Stimulated activated CD8-positive, alpha-beta memory T cell treated with anti-CD3 and anti-CD28 coated beads, Interleukin-2, amount 100 ng/mL, for 1 hour (primary cell): ENCODE measurements at places on chromosomes 11 and 22.

- DNase-seq = no peak
Measured at GRCh38 chr11:97703851-97704250, 1314.0 kb downstream of the JRKL start.

GRCh38 chr11:70812472-70812871 lies 414.1 kb downstream of the CTTN start:
- no peak for DNase-seq

DNA sequence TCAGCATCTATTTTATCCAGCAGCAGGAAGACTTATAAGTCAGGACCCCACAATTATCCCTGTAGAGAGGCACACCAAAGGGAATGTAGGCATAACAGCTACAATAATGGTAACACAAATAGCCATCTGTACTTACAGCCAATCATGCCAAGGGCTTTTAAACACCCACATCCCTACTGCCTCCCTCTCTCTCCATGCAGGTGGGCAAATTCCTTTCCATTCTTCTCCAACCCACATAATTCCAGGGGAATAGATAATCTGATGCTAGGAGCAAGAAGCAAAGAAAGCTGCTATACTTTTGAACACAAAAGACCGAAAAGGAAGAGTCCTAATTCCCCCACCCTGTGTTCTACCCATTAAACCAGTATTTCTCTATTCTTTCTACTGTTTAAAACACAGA lies 46.7 kb downstream of the RBFOX2 start:
- no peak for DNase-seq

DNA sequence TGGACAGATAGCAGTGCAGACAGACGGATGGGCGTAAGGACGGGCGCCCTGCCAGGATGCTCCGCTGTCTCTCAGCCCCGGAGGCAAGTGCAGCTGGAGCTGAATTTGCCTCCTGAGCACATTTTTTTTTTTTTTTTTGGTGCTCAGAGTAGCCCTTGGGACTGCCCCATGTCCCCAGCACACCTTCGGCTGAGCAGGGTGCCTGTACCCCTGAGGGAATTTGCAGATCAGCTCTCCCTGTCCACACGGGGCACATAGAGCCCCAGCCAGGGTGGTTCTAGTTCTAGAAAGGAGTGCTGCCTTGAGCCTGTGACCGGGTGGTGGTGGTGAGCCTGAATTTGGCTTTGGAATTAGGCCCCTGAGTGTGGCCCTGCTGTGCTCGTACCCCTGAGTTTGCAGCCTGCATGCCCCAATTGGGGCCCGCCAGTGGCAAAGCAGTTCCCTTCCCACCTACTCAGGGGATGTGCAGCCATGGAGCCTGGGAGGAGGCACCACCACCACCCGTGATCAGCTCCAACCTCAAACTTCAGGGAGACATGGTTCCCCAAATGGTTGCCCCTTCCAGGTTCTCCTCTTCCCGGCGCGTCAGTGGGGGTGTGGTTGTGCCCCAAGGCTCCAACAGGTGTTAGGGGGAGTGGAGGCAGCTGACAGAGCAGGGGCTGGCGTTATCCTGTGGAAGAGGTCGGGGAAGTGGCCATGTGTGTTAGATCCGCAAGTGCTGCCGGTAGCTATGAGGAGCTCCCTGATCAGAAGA lies 1232.7 kb downstream of the BRD1 start:
- no peak for DNase-seq

DNA sequence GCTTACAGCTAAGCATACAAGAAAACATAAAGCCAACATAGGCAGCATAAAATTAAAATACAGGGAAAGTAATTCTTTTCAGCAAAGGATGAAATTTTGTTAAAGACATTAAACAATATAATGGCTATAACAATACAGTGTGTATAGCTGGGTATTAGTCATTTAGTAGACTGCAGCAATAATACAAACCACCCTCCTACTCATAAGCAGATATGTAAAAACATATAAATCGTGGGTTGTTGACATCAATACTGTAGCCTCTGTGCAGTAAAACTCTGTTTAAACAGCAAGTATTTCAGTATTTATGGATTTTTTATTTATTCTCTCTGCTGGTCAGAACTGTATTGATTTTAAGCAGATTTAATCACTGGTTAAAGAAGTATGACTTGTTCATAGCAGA lies 639.1 kb upstream of the ANO5 start:
- DNase-seq = no peak

GRCh38 chr22:43142880-43143562 lies at the start of gene MCAT:
Gene MCAT, minus strand, starts transcription at chr22:43143398. Its CDS starts 50 bp downstream, at chr22:43143348.
- DNase-seq = peak; percentile 61

- DNase-seq = no peak
Measured at GRCh38 chr11:93784935-93785360, 866 bp downstream of the MED17 start.

GRCh38 chr22:36926309-36926708 lies 12.9 kb downstream of the CSF2RB start:
- no peak for DNase-seq

DNA sequence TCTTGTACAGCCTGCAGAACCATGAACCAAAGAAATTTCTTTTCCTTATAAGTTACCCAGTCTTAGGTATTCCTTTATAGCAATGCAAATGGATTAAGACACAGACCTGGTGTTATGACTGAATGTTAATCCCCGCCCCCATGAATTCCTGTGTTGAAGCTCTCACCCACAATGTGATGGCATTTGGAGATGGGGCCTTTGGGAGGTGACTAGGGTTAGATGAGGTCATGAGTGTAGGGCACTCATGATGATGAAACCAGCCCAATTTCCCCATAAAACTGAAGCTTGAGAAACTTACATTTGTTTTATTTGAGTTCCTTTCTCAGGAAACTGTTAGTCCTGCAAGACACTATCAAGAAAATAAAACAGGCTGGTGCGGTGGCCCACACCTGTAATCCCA lies 115.8 kb upstream of the THY1 start:
- DNase-seq = no peak

- no peak for DNase-seq
Measured at GRCh38 chr11:43983221-43983810, 40.9 kb downstream of the C11orf96 start.

DNA sequence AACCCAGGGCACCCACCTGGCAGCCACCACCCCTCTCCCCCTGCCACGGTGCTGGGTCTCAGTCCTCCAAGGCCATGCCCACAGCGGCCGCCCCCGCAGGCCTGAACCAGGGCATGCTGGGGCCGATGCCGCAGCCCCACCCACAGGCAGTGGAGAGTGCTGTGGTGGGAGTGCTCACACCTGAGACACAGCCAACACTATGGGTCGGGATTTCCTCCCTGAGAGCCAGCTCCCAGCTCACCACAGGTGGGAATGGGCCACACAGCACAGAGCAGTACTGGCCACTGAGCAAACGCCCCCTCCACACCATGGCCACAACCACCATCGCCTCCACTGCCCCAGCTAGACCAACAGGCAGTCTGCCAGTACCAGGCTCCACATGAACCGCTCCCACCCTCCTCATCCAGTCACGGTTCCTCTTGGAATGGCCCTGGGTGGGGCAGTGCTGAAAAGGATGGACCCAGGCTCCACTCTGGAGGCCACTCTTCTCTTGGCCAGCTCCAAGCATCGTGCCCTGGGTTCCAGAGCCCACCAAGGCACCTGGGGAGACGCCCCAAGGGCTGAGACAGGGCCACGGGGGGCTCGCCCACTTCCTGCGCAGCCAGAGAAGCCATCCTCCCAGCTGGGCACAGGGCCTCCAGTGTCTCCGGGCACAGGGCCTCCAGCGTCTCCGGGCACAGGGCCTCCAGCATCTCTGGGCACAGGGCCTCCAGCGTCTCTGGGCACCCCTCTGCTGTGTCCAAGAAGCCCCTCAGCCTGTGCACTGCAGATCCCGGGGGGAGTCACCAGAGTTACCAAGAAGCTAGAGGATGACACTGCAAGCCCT lies 14.2 kb downstream of the MOB2 start:
- DNase-seq = no peak

DNA sequence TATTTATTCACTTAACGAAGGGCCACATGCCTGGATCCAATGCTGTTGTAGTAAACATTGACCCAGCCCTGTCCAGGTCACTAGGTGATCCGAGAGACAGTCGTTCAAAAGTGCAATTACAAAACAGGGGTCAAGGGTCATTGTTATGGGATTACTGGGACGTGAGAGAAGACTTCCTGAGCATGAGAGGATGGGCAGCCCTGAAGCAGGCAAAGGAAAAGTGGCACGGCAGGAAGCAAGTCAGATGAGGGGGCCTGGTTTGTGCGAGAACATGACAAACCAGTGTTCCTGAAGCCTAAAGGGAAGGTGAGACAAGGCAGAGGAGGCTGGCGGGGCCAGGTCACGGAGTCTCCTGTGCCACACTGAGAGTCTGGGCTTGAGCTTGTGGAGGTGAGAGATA lies 15.8 kb upstream of the MMP20 start:
- no peak for DNase-seq

DNA sequence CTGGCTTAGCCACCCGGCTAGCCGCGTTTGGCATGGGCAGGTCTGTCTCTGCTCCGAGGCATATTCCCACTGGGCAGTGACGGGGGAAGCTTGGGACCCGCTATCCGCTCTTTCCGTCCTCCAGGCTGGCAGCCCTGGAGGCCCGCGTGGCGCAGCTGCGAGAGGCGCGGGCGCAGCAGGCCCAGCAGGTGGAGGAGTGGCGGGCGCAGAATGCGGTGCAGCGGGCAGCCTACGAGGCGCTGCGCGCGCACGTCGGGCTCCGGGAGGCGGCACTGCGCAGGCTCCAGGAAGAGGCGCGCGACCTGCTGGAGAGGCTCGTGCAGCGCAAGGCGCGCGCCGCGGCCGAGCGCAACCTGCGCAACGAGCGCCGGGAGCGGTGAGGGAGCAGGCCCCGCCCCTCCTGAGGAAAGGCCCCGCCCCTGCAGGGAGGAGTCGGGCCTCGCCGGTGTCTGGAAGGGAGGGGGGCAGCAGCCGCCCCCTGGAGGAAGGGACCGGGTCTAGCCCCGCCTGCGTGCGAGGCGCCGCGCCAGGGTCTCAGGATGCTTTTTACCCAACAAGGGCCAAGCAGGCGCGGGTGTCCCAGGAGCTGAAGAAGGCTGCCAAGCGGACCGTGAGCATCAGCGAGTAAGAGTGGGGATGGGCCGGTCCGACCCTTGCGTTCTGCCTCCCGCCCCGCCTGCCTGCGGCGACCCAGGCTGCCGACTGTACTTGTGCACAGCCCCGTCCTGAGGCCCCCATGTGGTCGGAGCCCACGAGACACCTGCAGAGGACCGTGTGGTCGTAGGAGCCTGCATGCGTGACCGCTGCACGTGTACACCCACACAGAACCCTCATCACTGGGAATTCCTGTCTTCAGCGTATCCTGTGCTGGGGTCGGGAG lies 7.9 kb downstream of the ATG16L2 start:
- DNase-seq = peak; percentile 59

- peak; percentile 24 for DNase-seq
Measured at GRCh38 chr22:23180301-23180892, at the start of gene BCR. Gene BCR, plus strand, starts transcription at chr22:23180509. Its CDS starts 452 bp downstream, at chr22:23180961.

- no peak for DNase-seq
Measured at GRCh38 chr11:17950644-17951043, 62.2 kb downstream of the SERGEF start.

GRCh38 chr11:117146521-117146920 lies 2.4 kb downstream of the PAFAH1B2 start:
- no peak for DNase-seq

- DNase-seq = no peak
Measured at GRCh38 chr11:64568584-64569140, 22.4 kb upstream of the SLC22A12 start.

DNA sequence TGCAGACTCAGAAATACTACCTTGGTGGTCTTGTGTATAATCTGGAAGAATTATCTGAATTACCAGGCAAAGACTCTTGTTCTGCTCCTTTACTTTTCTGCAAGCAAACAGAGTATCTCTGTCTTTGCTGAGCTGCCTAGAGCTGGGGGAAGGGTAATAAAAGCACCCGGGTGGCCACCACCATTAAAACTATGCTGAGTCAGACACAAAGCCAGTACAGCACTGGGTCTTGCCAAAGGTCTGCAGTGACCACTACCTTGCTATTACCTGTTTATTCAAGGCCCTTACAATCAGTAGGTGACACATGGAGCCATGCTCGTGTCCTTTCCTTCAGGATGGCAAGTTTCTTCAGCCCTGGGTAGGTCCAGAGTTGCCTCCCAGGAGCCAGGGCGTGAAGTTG lies 420.6 kb upstream of the CNTN5 start:
- no peak for DNase-seq

DNA sequence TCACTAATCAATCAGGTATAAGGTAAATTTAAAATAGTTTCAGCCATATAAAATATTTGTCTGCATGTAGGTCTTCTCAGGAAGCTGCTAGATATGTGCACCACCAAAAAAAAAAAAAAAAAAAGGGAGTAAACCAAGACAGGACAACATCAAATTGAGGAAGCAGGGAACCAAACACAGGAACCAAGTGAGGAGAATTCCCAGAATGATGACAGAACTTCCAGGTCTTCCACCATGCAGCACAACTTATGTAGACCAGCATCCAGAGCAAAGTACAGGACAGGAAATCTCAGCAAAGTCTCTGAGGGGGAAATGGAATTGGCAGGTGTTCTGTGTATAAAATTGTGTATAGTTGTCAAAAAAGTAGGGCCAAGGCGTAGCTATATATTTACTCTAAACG lies 101.2 kb upstream of the CTSC start:
- DNase-seq = no peak

- no peak for DNase-seq
Measured at GRCh38 chr11:71189768-71190315, 62.5 kb downstream of the SHANK2 start.

GRCh38 chr11:125264100-125265022 lies 99.8 kb downstream of the PKNOX2 start:
- no peak for DNase-seq

DNA sequence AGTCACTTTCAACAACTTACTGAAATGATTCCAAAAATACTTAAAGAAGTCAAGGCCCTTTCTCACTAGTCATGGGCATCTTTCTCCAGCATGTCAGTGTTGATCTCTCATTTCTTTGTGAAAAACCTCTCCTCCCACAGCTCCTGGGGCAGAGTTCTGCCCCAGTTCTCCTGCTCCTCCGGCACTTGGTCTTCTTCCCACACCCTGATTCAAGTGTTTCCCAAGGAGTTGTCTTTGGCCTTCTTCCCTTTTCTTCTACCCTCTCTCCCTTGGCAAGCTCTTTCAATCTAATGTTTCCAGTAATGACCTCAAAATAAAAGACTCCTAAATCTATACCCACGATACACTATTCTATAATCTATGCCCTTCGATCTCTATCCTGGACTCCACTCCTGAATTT lies 42.1 kb upstream of the CCDC34 start:
- DNase-seq = no peak

GRCh38 chr11:59560290-59560701 lies 49.0 kb downstream of the OR4D9 start:
- peak; percentile 31 for DNase-seq

GRCh38 chr11:133162227-133162626 lies 370.1 kb downstream of the OPCML start:
- no peak for DNase-seq

- DNase-seq = no peak
Measured at GRCh38 chr11:13045734-13046133, 36.6 kb downstream of the RASSF10 start.

- DNase-seq = no peak
Measured at GRCh38 chr22:27896245-27896644, 22.8 kb downstream of the PITPNB start.

- DNase-seq = no peak
Measured at GRCh38 chr11:126182787-126183445, 28.5 kb downstream of the RPUSD4 start.
